ENCODE measurements at places on chromosomes 3 and 15.

DNA sequence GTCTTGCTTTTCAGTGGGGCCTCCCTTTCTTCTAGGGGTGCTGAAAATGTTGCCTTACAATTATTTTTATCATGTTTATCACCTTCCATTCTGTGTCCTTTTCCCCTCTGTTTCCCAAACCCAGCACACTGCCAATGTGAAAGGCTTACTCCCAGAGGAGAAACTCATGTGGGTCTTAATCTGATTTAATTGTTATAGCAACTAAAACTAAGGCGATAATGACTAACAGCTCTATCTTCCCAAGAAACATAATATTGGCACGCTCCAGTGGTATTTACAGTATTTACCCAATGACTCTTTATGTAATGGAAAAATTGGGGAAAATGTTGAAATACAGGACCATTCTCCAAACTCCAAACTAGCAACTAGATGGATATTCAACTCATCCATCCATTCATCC lies 58.4 kb downstream of the MESD start:
- DNase-seq, result no peak

GRCh38 chr3:56869157-56869889 lies 67.6 kb upstream of the ARHGEF3 start:
- no peak for DNase-seq

DNA sequence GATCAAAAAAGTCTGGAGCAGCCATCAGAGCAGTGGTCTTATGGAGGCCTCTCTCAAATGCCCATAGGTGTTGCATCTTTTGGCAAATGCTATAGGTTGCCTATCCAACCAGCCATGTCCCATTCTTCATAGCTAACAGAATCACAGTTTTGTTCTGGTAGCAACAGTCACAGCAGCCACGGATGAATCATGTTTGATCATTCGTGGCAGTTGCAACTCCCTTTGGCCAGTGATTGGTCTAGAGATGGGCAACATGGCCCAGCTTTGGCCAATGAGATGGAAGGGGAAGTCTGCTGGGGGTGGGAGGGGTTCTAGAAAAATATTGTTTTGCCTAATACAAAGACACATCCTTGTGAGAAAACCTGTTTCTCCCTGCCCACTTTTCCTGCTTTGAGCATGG lies 50.3 kb upstream of the PPP2R3A start:
- no peak for DNase-seq

GRCh38 chr3:126965526-126966080 lies 17.3 kb upstream of the PLXNA1 start:
- no peak for DNase-seq

DNA sequence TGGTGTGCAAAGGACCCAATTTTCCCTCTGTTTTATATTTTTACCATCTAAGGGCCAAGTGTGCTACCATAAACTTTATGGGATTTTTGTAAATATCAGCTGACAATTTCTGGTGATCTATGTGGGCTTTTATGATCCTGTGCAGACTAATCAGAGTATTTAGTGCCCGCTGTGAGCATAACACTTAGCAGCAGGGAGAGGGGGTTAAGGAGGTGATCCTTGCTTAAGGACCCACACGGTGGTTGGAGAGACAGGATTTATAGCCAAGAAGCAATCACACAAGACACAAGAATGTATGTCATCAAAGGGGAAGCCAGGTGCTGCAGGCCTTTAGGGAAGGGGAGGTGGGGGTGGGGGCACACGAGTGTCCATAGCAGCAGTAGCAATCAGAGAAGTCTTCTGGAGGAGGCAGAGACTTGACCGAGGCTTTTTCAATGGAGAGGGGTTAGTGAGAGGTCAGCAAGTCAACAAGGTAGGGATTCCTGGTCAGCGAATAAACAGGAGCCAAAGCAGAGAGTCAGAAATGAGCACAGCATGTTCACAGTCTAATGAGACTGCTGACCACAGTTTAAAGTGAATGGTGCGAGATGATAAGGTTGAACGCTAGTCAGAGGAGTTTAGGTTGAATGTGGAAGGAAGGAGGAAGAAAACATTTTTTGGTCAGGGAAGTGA lies 4.5 kb upstream of the CACNA1D start:
- DNase-seq, result no peak

DNA sequence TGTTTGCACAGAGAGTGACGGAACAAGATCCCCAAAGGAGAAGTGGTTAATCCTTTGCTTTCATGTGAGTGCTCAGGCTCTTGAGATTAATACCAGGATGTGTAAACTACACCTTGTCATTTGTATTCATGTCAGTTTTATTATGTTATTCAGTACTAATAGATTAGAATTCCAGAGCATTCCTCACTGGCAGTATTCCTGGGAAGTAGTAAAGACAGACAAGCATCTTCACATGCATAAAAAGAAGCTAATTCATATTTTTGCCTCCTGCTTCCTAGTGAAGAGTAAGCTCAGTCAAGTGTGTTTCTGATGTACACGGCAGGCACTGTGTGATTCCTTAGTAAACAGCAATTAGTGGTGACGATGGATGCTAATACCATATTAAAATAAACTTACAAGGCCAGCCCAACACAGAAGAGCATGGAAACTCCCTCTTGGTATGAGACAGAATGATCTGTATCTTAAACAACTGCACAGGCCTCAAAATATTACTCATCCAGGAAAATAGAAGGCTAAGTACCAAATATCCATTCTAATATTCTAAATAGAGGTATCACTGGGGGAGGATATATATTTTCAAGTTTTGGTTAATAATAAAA lies 336.8 kb upstream of the MCTP2 start:
- DNase-seq, result no peak

GRCh38 chr3:127193341-127193740 lies 410 bp downstream of the PRR23E start:
- no peak for DNase-seq

GRCh38 chr3:179666436-179667035 lies 13.7 kb downstream of the USP13 start:
- no peak for DNase-seq

- DNase-seq, result no peak
These were observed 2.3 kb downstream of the SQOR start for GRCh38 chr15:45637141-45637540.

- no peak for DNase-seq
These were observed 563.4 kb downstream of the TUSC7 start for GRCh38 chr3:117272876-117273523.

- DNase-seq, result no peak
These were observed 128.7 kb downstream of the SCAPER start for GRCh38 chr15:76776480-76776879.

DNA sequence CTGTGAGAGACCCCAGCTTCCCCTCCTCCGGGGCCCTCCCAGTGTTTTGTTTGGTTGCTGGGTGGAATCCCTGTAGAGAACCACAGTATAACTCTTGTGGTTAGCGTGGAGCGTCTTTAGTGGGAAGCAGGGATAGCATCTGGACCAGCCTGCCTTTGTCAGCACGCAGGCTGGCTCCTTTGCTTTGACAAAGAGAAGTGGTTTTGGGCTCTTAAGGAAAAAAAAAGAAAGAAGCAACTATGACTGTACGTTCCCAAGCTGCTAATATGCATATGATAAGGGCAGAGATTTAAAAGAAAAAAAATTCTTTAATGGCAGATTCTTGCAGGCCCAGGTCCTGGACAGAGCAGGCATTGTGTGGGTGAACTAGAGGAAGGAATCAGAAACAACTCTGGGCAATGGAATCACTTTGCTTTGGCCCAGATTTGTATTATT lies 340.8 kb upstream of the CTDSPL start:
- DNase-seq, result no peak

DNA sequence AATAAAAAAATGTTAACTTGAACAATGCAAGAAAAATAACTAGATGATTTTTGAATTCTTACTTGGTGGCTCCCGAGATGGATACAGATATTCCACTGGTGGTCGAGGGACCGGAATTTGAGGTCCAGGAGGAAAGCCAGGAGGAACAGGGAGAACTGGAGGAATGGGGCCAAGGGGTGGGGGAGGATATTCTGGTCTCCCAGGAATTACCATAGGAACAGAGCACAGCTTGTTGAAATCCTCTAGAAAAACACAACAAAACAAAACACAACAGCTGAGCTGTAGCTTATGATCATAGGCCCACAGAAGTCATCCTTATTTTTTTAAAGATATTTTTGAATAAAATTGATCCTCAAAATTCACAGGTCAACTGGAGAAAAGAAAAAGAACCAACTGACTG lies 129.4 kb downstream of the FBN1 start:
- no peak for DNase-seq

DNA sequence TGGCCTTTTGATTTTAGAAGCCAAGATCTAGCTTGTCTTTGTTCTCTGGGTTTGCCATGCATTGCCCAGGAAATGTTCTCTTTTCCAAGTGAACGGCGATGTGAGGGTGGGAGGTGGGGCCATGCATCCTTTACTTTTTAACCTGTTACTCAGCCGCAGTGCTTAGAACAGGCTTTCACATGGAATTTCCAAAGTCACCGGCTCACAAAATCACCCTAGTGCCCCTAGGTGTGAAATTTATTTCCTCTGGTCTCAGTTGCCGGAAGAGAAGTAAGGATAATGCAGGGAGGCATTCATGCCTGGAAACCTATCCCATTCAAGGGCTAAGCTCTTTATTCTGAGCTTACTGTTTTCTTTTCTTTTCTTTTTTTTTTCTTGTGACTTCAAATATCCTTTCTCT lies 93.2 kb downstream of the CACNA2D3 start:
- no peak for DNase-seq

GRCh38 chr15:62474771-62475124 lies 309.7 kb upstream of the C2CD4B start:
- no peak for DNase-seq

DNA sequence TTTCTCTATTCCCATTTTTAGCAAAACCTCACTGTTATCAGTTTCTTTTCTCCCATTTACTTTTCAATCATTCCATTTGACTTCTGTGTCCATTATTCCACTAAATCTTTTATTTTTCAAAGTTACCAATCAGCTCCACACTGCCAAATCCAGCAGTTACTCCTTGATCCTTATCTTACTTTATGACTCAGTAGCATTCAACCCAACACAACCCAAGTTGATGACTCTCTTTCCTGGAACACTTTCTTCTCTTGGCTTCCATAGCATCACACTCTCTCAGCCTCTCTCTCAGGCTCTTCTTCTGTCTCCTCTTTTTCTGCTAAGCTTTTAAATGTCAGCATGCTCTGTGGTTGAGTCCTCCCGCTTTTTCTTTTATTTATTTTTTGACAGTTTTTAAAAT lies 36.3 kb downstream of the RASGRP1 start:
- DNase-seq, result no peak

DNA sequence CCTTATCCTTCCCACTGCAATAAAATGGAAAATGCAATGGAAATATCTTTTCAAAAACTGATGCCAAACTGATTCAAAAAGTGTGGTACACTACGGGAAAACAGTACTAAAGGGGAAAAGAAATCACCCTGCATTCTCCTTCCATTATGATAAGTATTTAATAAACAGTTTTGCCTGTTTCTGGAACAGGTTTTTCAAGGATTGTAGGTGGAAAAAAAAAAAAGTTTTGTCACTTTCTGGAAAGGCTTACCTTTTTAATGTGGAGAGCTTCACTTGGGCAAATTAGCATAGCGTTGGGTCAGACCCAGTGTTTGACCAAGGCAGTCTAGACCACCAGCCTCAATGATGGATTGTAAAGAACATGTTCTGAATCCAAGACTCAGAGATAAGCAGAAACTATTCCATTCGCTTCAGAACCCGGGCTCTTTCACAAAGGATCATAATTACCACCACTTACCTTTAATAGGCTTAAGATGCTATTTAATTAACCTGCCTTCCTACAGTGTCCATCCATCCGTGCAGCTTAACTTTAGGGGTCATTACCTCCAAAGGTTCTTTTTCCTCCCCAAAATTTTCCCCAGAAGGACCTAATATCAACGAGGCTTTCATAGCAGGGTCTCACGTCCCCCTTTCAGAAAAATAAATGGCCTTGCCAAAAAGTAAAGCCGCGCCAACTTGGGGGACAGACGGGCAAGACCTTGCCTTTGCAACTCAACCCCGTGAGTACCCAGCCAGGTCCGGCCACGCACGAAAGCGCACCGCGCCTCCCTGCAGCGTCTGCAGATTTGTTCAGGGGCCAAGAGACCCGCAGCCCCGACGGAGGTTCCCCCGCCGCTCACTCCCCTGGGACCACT lies 1.0 kb downstream of the DCBLD2 start:
- no peak for DNase-seq

- no peak for DNase-seq
These were observed 534.1 kb downstream of the TUSC7 start for GRCh38 chr3:117243657-117244056.

DNA sequence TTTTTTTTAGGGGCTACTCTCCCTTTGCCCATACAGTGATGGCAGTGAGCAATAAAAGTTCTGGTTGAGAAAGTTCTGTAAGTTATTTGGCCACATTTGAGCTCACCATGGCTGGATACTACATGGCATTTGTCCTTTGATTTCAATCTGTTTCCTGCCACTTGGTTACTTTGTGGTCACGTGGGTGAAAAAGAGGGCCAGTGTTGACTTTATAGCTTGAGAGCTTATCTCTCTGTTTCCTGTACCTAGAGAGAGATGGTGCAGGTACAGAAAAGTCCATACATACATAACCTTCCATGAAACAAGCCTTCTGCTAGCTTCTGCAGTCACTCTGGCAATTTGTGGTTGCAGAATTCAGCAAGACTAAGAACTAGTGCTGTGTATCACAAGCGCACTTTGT lies 23.4 kb upstream of the MECOM start:
- DNase-seq, result no peak

- DNase-seq, result no peak
These were observed 29.0 kb upstream of the ZMAT3 start for GRCh38 chr3:179100652-179101051.

DNA sequence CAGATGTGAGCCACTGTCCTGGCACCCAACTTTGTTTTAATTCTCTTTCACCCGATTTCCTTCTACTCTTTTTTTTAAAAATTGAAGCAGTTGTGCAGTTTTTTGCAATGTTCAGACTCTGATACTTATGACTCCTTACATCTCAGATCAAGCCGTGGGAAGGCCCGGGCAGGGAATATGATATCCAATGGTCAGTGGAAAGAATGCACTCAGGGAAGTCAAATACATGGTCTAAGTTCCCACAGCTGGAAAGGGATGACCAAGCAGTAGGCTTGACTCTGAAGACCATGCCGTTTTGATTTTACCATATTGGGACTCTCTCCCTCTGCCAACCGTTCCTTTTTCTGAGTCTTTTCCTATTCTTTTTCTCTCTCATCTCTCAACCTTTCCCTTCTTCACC lies 157.2 kb downstream of the RPLP1 start:
- DNase-seq, result no peak
